ENCODE measurements at places on chromosomes 3 and 15.
A peak's percentile ranks its signal among the peaks of the same experiment; 100 is the strongest.

DNA sequence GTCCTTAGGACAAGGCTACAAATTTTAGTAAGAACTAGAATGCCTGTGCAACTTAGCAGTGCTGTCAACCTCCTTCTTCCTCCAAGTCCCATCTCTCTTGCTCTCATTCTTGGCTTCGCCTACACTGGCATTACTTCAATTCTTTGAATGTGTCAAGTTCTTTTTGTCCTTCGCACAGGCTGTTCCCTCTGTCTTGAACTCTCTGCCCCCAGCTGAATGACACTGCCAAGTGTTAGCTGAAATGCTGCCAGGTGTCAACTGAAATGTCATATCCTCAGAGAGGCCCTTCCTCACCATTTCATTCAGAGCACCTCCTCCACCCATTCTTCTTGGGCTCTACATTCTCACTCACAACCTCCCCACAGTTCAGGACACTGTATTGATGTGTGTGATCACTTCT, 48.8 kb upstream of the PSMD6 start:
- no peak for DNase-seq

- no peak for DNase-seq
Observed at GRCh38 chr3:85781806-85782205, 823.0 kb downstream of the CADM2 start.

- no peak for DNase-seq
Observed at GRCh38 chr15:42151141-42151561, 5.3 kb downstream of the PLA2G4F start.

GRCh38 chr3:49659756-49660155, 14.4 kb upstream of the APEH start:
- no peak for DNase-seq

DNA sequence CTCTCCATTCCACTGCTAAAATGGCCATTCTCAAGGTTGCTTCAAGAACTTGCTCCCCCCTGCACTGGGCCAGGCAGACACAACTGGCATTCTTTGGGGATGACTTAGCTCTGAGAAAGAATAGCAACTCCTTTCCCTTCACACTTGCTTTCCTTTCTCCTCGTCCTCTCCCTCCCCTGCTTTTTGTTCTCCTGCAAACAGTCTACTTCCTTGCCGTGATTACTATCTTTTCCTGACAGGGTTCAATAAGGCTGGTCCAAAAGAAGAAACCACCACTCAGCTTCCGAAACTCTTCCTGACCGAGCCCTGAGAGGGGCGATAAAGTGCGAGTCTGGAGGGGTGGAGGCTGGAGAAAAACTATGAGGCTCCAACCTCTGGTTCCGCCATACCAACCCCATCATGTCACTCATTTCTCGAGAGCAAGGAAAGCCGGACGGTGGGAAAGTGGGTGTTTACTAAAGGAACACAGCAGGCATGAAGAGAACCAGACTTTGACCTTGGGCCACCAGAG, 5.0 kb downstream of the AMOTL2 start:
- peak; percentile 77 for DNase-seq
